Osteocyte (in vitro differentiated cells): ENCODE measurements at places on chromosomes 16 and 17. TPM values are rescaled to one million over a fixed set of nuclear protein-coding genes. Genes with fewer than 3 reads are reported as not detected.
A peak's percentile ranks its signal among the peaks of the same experiment; 100 is the strongest.

The ZNF469 gene
- 4.1 and 4.6 TPM in 2 replicates for total RNA-seq

The CLDN6 gene
- 0.32 TPM in 1 of 2 replicates, not detected in the other for total RNA-seq

The MEAK7 gene
- total RNA-seq: 26.2 and 28.1 TPM in 2 replicates

The SLC16A6 gene
- total RNA-seq: 2.1 and 2.7 TPM in 2 replicates

The KIF18B gene
- 5.6 and 6.9 TPM in 2 replicates for total RNA-seq

The SMIM5 gene
- 0.24 and 0.42 TPM in 2 replicates for total RNA-seq

The SOX9 gene
- total RNA-seq: 1.8 and 1.9 TPM in 2 replicates

The KRTAP4-12 gene
- not detected in 2 replicates for total RNA-seq

DNA sequence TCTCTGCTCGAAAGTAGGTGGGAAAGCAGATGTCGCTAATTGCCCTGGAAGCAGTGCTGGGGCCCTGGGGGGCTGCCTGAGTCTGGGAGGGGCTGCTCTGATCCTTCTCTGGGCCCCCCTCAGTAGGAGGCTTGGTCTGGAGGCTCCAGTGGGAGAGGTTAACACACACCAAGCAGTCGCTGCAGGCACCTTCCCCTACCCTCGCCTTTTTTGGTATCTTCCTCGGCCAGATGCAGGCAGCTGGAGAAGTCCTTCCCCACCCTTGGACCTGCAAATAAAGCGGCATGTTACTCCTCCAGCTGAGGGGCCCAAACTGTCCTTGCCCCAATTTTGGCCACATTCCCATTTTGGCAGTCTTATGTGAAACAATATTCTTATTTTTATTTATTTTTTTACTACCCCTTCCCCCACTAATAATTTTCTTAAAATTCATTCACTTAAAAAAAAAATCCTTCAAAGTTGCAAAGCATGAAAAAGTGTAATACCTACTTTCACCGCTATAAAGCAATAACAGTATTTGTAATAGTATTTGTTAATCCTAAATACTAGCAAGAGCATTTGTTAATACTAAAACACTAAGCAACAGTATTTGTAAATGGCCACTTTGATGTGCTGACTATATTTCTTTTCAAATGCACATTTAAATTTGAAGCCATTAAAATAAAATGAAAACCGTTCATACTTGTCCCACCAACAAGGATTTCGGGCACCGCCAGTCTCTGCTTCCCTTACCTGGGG lies 15.0 kb downstream of the C16orf46 start:
- H3K27ac ChIP-seq: no peak overlapping the region
- no peaks in the 10 kb centered on the region for H3K27me3 ChIP-seq
- no peaks in the 10 kb centered on the region for H3K36me3 ChIP-seq
- no peak overlapping the region for H3K4me3 ChIP-seq
- no peak for DNase-seq

DNA sequence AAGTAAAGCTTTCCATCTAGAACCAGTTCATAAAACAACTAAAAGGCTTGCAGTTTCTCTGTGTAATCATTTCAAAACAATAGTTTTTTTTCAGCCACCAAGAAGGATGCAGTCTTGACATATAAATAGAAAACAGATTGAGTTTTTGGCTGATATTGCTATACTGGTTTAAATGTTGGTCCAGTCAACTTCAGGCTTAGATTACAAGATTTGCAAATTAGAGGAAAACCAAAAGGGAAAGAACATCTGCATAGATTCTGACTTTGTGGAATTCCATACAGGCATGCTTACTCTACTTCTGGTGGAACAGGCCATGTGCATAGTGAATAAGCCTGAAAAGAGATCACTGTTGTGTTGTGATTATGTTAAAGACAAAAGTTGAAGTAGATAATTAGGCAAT lies 150.3 kb downstream of the BCAS3 start:
- H3K4me3 ChIP-seq: no peak overlapping the region
- no peak for DNase-seq
- H3K36me3 ChIP-seq: no peaks in the 10 kb centered on the region
- H3K27ac ChIP-seq: no peak overlapping the region
- no peaks in the 10 kb centered on the region for H3K4me1 ChIP-seq

DNA sequence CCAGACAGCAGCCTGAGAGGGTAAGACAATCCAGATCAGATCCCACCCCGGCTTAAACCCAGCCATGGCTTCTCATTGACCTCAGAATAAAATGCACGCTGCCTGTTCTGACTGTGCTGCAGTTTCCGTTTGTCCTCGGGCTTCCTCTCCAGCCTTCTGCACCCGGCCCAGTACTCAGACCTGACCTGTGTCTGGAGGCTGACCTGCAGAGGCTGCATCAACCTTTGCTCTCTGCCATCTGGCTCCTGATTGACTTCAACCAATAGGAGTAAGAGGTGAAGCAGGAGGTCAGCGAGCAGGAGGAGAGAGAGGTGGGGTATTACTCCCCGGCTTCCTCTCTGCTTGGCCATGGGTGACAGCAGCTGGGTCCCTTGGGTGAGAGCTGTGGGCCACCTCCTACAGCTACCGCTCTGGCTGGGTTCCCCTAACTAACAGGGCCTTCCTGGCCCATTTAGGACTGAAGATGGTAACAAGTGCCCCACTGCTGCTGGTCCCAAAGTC lies 46.7 kb downstream of the C16orf82 start:
- peaks cover 5% of the 10 kb centered on the region for H3K4me1 ChIP-seq
- no peak overlapping the region for H3K27ac ChIP-seq
- H3K36me3 ChIP-seq: no peaks in the 10 kb centered on the region
- DNase-seq: peak; percentile 78

GRCh38 chr16:75943705-75944514 lies 217.6 kb upstream of the CPHXL start:
- H3K27ac ChIP-seq: no peak overlapping the region
- no peaks in the 10 kb centered on the region for H3K36me3 ChIP-seq
- no peaks in the 10 kb centered on the region for H3K4me1 ChIP-seq
- DNase-seq: no peak
- no peaks in the 10 kb centered on the region for H3K27me3 ChIP-seq

- no peak overlapping the region for H3K4me3 ChIP-seq
- H3K27me3 ChIP-seq: no peaks in the 10 kb centered on the region
- peaks cover 13% of the 10 kb centered on the region for H3K36me3 ChIP-seq
- no peak for DNase-seq
- no peak overlapping the region for H3K27ac ChIP-seq
Observed at GRCh38 chr17:45309400-45309799, 7.4 kb downstream of the MAP3K14 start.

DNA sequence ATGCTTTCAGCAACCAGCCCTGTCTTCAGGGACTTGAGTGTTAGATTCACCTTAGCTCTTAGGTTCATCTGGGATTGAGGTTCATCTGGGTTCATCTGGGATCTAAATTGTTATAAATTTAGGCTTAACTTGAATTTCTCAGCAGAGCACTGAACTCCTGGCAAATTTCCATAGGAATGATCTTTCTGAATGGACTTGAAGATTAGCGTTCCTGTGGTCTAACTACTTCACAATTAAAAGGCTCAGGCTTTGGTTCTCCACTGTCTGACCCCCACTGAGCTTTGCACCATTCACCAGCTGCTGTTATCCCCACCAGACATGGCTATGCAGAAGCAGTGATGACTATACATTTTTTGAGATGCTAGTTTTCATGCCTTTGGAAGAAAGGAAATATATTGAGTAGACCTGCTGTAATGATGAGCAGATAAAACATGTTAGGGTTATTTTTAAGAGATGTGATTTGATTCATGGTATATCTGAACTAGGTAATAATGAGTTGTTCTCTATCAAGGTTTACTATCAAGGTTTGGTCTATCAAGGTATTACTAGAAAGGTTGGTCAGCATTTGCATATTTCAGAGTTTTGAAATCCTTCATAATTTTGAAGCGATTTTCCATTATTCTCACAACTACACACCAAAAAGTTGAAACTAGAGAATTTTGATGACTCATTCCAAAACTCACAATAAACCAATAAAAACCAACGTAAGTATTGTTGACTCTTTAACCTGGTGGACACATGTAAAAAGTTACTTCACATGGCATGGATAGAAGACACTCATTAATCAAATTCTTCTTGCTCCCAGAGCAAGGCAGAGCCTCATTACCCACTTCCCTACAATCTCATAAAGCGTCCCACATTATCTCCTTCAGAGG lies 71.7 kb downstream of the SNX11 start:
- H3K27ac ChIP-seq: no peak overlapping the region
- H3K27me3 ChIP-seq: peaks cover 41% of the 10 kb centered on the region
- H3K4me1 ChIP-seq: peaks cover 23% of the 10 kb centered on the region
- no peak overlapping the region for H3K4me3 ChIP-seq
- DNase-seq: no peak

GRCh38 chr16:35748621-35749252 lies 2289.3 kb downstream of the TP53TG3F start:
- H3K27me3 ChIP-seq: no peaks in the 10 kb centered on the region
- no peaks in the 10 kb centered on the region for H3K36me3 ChIP-seq
- no peaks in the 10 kb centered on the region for H3K4me1 ChIP-seq
- H3K27ac ChIP-seq: no peak overlapping the region
- no peak overlapping the region for H3K4me3 ChIP-seq
- DNase-seq: peak; percentile 81

DNA sequence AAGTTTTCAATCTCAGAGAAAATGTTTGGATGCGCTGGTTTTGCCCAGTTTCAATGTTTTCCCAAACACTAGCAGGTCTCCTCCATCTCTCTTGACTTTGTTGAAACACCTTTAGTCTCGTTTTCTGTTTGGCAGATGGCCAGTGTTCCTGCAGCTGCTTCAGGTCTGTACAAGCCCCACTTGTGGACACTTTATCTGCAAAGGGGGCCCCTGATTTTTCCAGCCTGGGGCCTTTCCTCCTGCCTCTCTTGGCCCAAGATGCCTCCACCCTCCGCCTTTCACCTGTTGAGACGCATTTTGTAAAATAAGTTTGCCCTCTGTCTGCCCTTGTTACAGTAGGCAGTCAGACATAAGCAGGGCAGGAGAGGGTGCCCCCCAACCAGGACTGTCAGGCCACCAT lies 21.8 kb upstream of the PRM1 start:
- H3K27ac ChIP-seq: no peak overlapping the region
- H3K4me3 ChIP-seq: no peak overlapping the region
- no peaks in the 10 kb centered on the region for H3K27me3 ChIP-seq
- H3K36me3 ChIP-seq: no peaks in the 10 kb centered on the region
- DNase-seq: no peak
- peaks cover 10% of the 10 kb centered on the region for H3K4me1 ChIP-seq

DNA sequence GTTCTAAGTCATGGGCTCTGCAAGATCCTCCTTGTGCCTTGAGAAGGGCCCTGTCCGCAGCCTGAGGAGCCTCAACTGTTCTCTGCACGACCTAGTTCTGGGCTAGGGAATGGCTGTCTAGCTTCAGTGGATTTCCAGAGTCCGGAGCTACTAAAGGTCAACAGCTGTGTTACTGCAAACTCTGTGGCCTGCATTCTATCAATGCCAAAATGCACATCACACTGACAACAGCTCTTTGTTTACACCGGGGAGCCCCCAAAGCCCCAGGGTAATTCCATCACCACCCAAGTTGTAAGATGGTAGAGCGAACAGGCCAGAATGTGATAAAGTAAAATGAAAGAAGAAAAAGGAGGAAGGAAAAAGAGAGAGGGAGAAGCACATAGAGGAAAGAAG lies 610.2 kb downstream of the MAF start:
- DNase-seq: no peak
- H3K36me3 ChIP-seq: no peaks in the 10 kb centered on the region
- no peak overlapping the region for H3K27ac ChIP-seq
- peaks cover 22% of the 10 kb centered on the region for H3K4me1 ChIP-seq

DNA sequence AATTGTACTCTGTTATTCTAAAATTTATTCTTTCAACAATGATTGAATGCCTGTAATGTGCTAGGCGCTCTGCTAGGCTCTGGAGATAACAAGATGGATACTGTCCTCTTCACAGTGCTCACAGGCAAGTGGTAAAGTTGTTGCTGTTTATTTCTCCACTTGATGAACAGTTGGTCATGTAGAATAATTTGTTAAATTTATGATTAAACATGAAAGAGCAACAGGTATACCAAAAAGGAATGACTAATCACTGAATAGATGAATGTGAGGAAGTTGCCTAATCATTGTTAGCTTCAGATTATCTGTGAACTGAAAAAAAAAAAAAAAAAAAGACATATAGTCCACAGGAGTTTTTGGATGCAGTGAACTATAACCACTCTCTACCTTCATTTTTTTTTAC lies 62.3 kb downstream of the NFATC3 start:
- H3K4me1 ChIP-seq: peaks cover 9% of the 10 kb centered on the region
- H3K36me3 ChIP-seq: no peaks in the 10 kb centered on the region
- H3K27ac ChIP-seq: no peak overlapping the region
- DNase-seq: no peak
- H3K4me3 ChIP-seq: no peak overlapping the region

GRCh38 chr17:47728214-47728877 lies 4.7 kb upstream of the TBX21 start:
- no peaks in the 10 kb centered on the region for H3K36me3 ChIP-seq
- peaks cover 70% of the 10 kb centered on the region for H3K27me3 ChIP-seq
- peaks cover 3% of the 10 kb centered on the region for H3K4me1 ChIP-seq
- H3K27ac ChIP-seq: no peak overlapping the region

GRCh38 chr16:24297375-24297774 lies 41.2 kb downstream of the CACNG3 start:
- no peak for DNase-seq

DNA sequence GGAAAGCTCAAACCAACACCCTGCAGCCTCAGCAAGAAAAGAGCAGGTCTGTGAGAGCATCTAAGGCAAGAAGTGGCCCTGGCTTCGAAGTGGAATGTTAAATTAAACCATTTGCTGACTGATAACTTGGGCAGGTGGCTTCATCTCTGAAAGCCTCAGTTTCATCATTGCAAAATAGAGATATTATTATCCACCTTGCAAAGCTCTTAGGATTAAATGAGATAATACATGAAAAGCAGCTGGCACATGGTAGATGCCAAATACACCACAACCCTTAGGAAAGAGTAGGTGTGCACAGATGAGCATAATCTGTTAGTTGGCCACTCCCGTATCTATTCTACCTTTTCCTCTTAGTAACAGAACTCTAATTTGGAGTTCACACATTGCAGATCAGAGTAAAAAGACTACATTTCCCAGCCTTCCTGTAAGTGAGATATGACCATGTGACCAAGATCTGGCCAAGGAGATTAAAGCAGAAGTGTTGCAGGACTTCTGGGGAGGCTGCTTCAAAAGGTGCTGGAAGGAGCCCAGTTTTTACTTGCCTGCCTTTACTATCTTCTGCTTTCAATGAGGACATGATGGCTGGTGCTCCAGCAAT lies 288.7 kb downstream of the SOX9 start:
- H3K27me3 ChIP-seq: no peaks in the 10 kb centered on the region
- peaks cover 35% of the 10 kb centered on the region for H3K4me1 ChIP-seq
- no peaks in the 10 kb centered on the region for H3K36me3 ChIP-seq
- DNase-seq: no peak

- no peaks in the 10 kb centered on the region for H3K27me3 ChIP-seq
- H3K36me3 ChIP-seq: peaks cover 6% of the 10 kb centered on the region
- H3K4me1 ChIP-seq: peaks cover 3% of the 10 kb centered on the region
- H3K4me3 ChIP-seq: no peak overlapping the region
- no peak overlapping the region for H3K27ac ChIP-seq
- DNase-seq: peak; percentile 19
Observed at GRCh38 chr17:21167303-21167702, 40.5 kb downstream of the DHRS7B start.

- no peaks in the 10 kb centered on the region for H3K27me3 ChIP-seq
- no peak overlapping the region for H3K4me3 ChIP-seq
- no peak overlapping the region for H3K27ac ChIP-seq
- peaks cover 29% of the 10 kb centered on the region for H3K4me1 ChIP-seq
- DNase-seq: no peak
Observed at GRCh38 chr17:349666-350065, 2.9 kb downstream of the RPH3AL start.
